ENCODE measurements at places on chromosomes 1 and 21. TPM values are rescaled to one million over a fixed set of nuclear protein-coding genes. Genes with fewer than 3 reads are reported as not detected.

GRCh38 chr1:157146244-157146643, 8.0 kb upstream of the ETV3 start:
- H3K36me3 ChIP-seq, result no peaks in the 10 kb centered on the region
- H3K4me1 ChIP-seq, result peaks cover 31% of the 10 kb centered on the region
- no peak overlapping the region for H3K4me3 ChIP-seq
- H3K27ac ChIP-seq, result no peak overlapping the region
- no peak for DNase-seq

DNA sequence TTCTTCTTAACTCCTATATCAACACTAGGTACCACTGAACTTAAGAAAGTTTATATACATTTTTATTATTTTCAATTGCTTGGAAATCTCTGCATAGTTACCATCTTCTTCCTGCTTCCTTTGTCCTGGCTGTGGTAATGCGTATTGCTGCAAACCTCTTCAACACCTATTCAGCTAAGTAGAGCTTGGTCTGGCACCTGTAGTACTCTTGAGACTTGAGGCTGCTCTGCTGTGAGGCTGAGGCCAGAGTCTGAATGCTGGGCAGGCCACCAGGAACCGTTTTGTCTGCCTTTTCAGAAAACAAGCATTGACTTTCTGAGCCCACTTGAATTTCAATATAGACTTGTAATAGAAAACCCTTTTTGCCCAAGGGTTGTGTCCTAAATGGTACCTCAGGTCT, 52.0 kb upstream of the RGS2 start:
- H3K27me3 ChIP-seq, result peaks cover 2% of the 10 kb centered on the region
- no peak overlapping the region for H3K4me3 ChIP-seq
- 0 out of 2 replicates have a peak, but pooled peaks cover 5% of the 10 kb centered on the region for H3K4me1 ChIP-seq
- H3K27ac ChIP-seq, result no peak overlapping the region

GRCh38 chr1:228919914-228920313, 184.6 kb downstream of the RHOU start:
- peaks cover 1% of the 10 kb centered on the region for H3K27me3 ChIP-seq
- no peak for DNase-seq
- peaks cover 5% of the 10 kb centered on the region for H3K36me3 ChIP-seq
- H3K4me1 ChIP-seq, result no peaks in the 10 kb centered on the region

DNA sequence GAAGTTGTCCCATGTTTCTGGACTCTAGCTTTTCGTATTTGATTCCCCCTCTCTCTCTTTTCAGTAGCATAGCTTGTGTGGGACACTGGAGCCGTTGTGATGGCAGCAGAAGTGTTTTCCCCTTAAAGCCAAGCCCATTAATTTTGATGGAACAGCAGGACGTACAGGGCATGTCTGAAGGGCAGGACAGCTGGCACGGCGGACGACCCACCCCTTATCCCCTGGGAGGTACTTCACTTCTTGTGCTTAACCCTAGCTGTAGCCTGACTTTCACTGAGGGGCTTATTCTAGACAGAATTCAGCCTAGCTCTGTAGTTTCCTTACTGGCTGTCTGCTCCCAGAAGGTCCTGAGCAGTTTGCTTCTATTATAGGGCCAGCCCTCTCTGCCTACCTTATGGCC, 8.6 kb upstream of the PPFIA4 start:
- H3K27ac ChIP-seq, result no peak overlapping the region
- peaks cover 35% of the 10 kb centered on the region for H3K36me3 ChIP-seq
- no peaks in the 10 kb centered on the region for H3K4me1 ChIP-seq
- peaks cover 1% of the 10 kb centered on the region for H3K27me3 ChIP-seq
- DNase-seq, result no peak

- DNase-seq, result no peak
- H3K36me3 ChIP-seq, result no peaks in the 10 kb centered on the region
- H3K27ac ChIP-seq, result no peak overlapping the region
- H3K4me3 ChIP-seq, result no peak overlapping the region
- no peaks in the 10 kb centered on the region for H3K4me1 ChIP-seq
These were observed 342.5 kb downstream of the DISC1 start for GRCh38 chr1:231969076-231969475.

DNA sequence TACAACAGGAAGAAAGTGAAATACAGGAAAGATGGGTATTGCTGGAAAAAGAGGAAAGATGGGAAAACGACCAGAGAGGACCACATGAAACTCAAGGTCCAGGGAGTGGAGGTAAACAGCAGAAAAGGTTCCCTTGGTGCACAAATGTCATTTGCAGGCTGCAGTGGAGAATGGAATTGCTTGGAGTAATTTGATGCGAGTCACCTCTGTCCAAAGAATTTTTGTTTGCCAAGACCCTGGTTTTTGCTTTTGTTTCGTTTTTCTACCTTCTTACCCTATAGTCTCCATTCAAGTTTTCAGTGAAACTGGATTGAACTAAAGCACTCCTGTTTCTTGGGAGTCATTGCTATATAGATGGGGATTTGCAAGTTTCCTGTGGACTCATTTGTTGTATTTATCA, 464.3 kb downstream of the CAMTA1 start:
- no peaks in the 10 kb centered on the region for H3K36me3 ChIP-seq
- H3K27ac ChIP-seq, result no peak overlapping the region
- H3K4me1 ChIP-seq, result peaks cover 47% of the 10 kb centered on the region
- no peak overlapping the region for H3K4me3 ChIP-seq
- no peak for DNase-seq

The DYNLT4 gene
- total RNA-seq, result not detected

The MATN1 gene
- total RNA-seq, result not detected

The OR10J5 gene
- not detected for total RNA-seq

The TINAGL1 gene
- total RNA-seq, result 1.5 TPM

The SH3BP5L gene
- 43.3 TPM for total RNA-seq

The LZIC gene
- 30.0 TPM for total RNA-seq

The COL11A1 gene
- 261 TPM for total RNA-seq
